ENCODE measurements at places on chromosomes 2 and 18.
A peak's percentile ranks its signal among the peaks of the same experiment; 100 is the strongest.

GRCh38 chr2:29317077-29317517, 201.9 kb downstream of the CLIP4 start:
- no peak for DNase-seq

- DNase-seq: no peak
Measured at GRCh38 chr2:128613351-128613750, 294.7 kb upstream of the HS6ST1 start.

DNA sequence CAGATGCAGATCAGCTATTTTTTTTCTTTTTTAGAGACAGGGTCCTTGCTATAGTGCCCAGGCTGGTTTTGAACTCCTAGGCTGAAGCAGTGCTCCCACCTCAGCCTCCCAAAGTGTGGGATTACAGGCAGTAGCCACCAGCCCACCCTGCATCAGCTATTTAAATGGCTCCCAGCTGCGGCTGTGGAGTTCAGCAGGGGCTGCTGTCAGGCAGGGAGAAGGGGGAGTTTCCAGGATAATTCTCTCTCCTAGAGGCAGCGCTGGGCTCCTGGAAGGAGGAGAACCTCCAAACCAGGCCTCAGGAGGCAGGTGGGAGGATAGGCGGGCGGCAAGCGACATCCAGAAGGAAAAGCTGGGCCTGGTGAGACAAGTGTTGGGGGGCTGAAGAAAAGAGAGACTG, 65.7 kb downstream of the ACTR2 start:
- DNase-seq: no peak

DNA sequence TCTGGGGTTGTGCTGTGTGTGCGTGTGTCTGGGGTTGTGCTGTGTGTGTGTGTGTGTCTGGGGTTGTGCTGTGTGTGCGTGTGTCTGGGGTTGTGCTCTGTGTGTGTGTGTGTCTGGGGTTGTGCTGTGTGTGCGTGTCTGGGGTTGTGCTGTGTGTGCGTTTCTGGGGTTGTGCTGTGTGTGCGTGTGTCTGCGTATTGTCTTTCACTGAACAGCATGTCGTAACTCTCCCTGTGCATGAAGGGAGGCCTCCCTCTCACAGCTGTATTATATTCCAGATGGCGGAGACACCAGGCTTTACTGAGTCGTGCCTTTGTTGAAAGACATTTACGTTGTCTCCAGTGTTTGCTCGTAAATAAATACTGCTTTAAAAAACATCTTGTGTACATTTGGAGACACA, 5.9 kb downstream of the ACKR3 start:
- no peak for DNase-seq

DNA sequence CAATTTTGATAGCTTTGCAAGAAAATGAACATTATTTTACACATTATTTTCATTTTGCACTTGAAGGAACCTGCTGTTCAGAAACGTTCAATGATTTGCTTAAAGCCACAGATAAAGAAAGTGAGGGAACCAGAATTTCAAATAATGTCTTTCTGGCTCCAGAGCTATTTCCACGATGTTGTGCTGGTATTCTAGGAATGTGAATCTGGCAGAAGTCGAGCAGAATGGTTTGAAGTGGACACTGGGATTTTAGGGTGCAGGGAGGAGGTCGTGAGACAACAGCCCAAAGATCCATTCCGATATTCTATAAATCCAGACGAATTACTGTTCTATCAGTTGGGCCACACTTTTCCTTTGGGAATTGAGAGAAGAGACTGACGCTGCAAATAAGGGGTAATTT, 2.2 kb downstream of the CCDC102B start:
- DNase-seq: no peak

DNA sequence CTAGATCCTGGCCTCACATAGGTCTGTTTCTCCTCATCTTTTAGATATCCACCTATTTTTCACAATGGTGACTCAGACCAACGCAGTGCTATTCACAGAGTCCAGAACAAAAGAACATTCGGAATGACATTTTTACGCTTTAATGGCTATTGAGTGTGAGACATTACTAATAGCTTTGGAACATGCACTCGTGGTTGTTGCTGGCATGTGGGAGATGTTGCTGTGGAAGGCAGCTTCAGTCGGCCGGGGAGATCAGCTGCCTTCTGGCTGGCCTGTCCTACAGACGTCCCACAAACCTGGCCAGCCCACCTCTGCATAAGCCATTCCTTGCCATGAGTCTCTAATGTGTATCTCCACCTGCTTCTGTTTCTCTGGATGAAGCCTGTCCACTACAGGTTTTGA, 3.4 kb downstream of the MBP start:
- peak; percentile 94 for DNase-seq

- no peak for DNase-seq
Measured at GRCh38 chr18:74950479-74950878, 258.5 kb downstream of the PTGR3 start.

GRCh38 chr2:167103028-167103756, 214.9 kb downstream of the XIRP2 start:
- no peak for DNase-seq

DNA sequence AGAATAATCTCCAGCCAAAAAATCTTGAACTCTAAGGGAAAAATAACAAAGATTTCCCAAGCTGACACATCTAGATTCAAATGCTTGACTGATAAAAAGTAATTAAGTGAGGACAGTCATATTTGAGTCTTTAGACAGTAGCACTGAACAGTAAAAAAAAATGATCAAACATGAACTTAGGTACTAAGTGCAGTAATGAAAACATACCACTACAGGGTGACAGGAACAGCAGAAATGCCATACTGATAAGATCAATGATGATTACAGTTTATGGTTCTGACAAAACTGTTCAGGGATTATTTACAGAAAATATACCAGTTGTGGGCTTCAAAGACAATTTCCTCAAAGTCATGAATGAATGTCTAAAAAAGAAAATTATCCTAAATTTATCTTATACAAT, 80.3 kb downstream of the OSBPL1A start:
- no peak for DNase-seq

DNA sequence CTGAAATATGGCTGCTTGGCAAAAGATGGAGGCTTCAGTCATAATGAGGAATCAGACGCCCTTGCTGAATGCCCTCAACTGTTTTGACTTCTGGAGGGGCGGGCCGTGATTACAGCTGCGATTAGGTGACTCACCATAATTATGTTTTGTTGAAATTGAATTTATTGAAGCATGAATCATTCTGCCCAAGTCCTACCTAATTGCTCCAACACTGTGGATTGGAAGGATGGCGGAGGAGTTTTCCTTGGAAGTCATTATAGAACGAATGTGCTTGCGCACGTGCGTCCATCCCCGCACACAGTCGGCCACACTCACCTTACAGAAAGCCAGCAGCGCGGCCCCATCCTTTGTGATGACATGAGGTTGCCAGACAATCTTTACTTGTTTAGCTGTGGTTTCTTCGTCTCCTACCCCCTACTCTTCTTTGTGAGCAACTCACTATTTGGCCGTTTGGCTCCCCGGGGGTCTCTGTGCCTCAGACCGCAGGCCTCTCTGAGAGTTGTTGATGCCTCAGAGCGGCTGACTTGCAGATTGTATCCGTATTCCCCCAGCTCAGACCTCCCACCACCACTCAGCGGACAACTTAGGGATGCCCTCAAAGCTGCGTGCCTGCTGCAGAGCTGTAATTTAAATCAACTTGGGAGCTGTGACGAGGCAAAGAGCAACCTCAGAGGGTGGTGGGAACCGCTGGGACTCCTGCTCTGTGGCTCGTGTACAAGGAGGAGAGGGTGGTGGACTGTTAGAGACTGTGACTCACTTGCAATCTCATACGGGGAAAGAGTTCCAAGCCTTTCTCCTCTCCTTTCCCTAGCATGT, 513.4 kb downstream of the TNS1 start:
- DNase-seq: no peak

DNA sequence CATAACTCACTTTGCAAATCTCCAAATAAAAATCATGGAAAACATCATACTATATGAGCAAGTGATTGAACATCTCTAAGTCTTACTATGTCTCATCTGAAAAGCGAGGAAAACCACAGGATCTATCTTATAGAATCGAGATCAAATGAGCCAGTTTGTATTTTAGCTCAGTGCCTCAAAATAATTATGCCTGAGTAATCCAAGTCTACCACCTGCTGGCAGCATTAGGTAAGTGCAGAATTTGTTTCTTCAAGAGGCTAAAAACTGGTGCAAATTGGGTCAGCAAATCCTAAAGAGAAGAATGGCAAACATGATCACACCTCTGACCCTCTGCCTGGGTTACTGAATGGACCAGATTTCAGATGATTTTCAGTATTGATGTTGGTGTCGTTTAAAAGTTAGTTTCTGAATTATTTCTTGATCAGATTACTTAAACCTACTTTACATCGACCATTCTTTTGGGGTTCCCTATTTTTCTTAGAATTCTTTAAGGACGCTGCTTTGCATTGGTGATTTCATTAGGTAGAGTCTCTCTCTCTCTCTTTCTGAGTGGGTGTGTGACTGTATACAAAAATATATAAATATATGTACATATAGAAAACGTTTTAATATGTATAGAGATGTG, 12.7 kb upstream of the FHOD3 start:
- DNase-seq: no peak

- no peak for DNase-seq
Measured at GRCh38 chr18:48230467-48231113, 178.6 kb downstream of the ZBTB7C start.

DNA sequence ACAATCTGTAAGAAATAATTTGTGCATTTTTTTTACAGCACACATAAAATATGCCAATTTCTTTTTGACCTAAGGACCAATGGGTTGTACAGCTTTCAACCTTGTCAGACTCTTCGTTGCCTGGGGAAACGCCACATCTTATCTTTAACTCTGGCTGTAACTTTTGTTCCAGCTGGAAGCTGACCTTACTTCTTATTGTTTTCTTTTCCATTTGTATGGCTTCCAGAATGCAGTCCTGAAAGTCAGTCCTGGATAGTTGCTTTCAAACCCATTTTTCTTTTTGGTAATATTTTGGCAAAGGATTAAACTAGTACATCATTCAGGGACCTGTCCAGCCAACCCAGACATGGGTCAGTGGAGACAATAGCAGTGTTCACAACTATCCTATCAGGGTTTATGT, 686.5 kb upstream of the CDH2 start:
- DNase-seq: no peak

- no peak for DNase-seq
Measured at GRCh38 chr18:63949068-63949737, at the start of gene HMSD. Gene HMSD, plus strand, starts transcription at chr18:63949301. Its CDS starts 4,155 bp downstream, at chr18:63953456.

- no peak for DNase-seq
Measured at GRCh38 chr2:78992451-78992806, 33.1 kb upstream of the REG3G start.

DNA sequence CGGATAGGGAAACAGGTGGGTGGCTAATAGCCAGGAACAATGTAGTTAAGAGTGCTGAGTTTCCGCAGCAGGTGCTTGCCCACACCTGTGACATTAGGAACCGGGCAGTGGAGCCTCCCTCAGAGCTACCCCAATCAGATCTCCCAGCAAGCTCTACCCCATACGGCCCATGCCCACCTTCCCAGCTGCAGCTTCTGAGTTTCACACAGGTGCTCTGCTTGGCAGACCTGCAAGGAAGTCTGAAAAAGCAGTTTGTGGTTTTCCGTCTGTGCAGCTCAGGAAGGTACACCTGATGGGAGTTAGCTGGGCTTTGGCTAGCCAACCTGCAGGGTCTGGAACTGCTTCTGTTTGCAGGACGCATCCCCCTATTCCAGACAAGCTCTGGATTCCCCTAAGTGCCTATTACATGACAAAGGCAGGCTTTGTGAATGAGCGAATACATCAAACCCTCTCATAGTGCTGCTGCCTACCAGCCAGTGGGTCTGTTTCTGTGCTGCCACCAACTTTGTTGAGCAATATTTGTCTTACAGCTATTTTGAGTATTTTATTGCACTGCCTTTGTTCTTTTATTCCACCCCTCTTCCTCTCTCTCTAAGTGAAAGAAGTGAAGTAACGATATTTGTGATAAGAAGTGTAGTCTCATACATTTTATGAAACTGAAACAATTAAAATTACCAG, 24.7 kb upstream of the CEP68 start:
- DNase-seq: no peak

DNA sequence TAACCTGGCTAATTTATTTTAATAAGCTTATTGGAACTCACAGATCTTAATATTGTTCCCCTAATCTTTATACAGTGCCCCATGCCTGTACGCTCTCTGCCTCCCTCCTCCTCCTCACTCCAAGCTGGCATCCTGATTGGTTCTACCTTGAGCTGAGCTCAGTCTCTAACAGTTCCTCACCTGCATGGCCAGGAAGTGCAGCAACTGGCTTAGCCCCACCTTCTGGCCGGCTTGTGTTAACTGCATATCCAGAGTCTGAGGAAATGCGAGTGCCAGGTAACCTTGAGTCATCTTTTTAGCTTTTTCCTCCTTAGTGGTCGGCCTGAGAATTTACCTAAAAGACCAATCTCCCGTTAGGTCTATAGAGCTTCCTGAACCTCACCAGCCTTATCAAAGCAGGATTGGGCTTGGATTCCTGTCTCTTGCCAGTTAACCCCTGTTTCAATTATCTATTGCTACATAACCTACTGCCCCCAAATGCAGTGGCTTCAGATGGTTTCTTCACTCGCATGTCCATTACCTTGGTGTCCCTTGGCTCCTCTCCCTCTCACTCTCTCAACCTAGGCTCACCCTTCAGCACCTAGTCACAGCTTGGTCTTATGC, 89.5 kb upstream of the STK39 start:
- no peak for DNase-seq

DNA sequence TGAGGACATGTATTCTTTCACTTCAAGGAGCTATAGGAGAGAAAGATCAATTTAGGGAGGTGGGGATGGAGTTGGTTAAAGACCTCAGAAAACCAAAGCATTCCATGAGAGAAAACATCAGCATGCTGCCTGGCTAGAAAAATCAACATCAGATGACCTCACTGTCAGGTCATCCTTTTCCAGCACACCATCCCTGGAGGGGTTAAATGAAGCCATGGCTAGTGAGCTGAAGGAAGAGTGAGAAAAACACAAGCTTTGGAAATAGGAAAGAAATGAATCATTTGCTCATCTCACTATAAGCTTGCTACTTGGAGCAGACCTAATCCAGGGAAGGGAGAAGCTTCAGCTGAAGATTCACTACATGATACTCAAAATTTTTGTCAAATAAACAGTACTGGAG, 109.5 kb upstream of the ITGB6 start:
- DNase-seq: no peak

DNA sequence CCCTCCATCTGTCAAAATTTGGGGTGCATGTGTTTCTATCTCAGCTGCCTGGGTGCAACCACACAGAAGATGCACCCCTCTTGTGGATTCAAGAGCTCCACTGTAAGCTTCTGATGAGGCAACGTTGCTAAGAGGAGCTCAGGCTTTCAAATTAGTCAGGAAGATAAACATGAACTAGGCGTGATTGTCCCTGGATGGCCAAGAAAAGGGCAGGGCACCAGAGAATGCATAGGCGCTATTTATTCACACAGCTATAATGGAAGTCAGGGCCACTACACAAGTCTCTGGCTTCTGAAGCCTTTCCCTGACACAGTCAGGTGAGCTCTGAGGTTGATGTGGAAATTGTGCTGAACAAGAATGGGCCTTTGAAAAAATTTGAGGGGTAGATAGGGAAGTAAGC, 1466.0 kb upstream of the CELF4 start:
- no peak for DNase-seq

DNA sequence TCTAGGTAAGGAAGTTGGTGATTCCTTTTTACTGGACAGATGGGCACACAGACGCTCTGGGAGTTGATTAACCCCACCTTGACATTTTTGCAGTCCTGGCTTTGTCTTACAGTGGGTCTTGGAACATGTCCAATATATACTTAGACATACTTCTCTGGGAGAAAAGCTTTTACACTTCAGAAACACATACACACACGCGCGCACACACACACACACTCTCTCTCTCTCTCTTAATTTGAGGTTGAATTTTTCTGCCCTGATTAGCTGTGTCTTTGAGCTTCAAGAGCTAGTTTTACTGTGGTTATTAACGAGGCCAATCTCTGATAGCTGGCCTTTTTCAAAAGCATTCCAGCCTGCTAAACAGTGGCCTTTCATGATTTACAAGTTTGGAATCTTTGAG, 215.0 kb downstream of the MYCN start:
- DNase-seq: no peak
